GF-D8 (cell line): ENCODE measurements at places on chromosomes 3 and 15.

- no peak for DNase-seq
Observed at GRCh38 chr15:28265334-28266019, 56.5 kb downstream of the HERC2 start.

DNA sequence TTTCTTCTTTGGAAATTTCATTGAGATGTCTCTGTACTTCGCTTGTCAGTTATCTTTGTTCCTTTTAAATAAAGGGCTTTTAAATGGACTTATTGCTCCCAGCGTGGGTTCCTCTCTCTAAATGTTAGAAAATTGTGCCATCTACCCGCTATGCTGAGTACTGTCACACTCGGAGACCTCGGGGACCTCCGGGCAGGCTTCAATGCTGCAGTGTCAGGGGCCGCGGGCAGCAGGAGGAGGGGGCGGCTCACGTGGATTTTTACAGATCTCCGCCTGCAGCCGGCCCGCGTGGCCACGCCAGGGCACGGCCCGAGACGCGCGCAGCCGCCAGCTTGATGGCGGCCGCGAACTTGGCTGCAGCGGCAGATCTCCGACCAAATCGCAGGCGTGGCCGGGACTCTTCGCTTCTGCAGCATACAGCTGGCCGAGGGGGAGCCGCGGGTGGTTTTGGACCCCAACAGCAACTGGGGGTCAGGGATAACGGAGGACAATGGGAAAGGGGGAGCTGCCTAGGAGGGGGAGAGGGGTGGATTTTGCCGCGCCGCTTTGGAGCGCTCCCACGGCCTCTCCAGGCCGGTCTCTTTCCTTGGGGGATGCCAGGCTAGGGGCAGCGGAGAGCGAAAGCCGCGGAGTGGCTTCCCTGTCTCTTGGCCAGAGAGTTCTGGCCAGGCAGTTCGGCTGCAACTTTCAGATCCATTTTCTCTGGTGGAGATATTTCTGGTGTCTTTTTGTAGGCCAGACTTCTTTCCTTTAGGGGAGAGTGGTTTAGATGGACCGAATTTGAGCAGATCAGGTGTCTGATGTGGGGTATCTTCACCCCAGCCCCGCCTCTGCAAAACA lies 15.3 kb downstream of the NR2F2 start:
- DNase-seq, result no peak

GRCh38 chr15:61828860-61829513 lies 231.3 kb downstream of the VPS13C start:
- DNase-seq, result no peak

GRCh38 chr15:70492240-70493177 lies 270.8 kb downstream of the UACA start:
- peak; percentile 90 for DNase-seq

DNA sequence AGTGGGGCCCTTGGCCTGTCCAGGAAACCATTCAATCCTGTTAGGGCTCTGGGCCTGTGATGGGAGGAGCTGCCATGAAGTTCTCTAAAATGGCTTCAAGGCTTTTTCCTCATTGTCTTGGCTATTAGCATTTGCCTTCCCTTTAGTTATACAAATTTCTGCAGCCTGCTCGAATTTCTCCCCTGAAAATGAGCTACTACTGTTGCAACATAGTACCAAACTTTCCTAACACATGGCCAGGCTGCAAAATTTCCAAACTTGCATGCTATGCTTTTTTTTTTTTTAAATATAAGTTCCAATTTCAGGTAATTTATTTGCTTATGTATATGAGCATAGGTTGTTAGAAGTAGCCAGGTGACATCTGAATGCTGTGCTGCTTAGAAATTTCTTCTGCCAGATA lies 560.8 kb upstream of the TBL1XR1 start:
- DNase-seq, result no peak

DNA sequence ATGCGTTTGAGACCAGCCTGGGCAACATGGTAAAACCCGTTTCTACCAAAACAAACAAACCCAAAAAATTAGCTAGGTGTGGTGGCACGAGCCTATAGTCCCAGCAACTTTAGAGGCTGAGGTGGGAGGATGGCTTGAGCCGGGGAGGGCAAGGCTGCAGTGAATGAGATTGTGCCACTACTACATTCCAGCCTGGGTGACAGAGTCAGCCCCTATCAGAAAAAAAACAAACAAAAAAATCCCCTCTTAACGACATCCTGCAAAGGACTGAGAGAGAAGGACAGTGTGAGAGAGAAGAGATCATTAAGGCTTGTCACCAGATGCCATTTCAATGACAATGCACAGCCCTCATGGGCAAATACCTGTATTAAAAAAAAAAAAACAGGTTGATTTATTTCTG lies 266.7 kb upstream of the ATP10A start:
- no peak for DNase-seq

DNA sequence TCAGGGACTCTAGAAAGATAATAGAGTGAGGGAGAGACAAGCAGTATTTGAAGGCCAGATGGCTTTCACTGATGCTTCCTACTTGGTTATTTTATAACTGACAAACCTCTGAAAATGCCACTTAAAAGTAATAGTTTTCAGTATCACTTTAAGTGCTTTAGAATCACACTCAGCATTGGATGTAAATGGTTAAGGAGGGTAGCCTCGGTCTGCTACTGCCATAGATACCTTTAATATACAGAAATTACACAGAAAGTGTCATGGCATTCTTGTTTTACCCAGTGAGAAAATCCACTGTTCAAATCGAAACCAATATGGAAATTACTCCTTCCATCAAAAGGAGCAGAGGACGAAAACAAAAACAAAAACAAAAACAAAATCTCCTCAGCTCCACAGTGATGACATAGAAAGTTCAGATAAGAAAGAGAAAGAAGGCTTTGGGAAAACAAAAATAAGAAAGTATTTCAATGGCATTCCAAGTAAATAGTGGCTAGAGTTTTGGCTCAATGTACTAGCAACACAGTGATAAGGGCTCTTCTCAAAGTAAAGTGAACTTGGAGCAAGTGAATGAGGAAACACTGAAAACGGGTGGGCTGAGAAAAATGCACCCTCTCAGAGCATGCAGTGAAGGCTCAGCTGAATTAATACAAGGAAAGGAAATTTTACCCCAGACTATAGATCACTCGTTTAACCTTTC lies 43.2 kb upstream of the CD47 start:
- DNase-seq, result no peak

- DNase-seq, result no peak
Observed at GRCh38 chr15:71494563-71495397, 315.6 kb upstream of the NR2E3 start.

DNA sequence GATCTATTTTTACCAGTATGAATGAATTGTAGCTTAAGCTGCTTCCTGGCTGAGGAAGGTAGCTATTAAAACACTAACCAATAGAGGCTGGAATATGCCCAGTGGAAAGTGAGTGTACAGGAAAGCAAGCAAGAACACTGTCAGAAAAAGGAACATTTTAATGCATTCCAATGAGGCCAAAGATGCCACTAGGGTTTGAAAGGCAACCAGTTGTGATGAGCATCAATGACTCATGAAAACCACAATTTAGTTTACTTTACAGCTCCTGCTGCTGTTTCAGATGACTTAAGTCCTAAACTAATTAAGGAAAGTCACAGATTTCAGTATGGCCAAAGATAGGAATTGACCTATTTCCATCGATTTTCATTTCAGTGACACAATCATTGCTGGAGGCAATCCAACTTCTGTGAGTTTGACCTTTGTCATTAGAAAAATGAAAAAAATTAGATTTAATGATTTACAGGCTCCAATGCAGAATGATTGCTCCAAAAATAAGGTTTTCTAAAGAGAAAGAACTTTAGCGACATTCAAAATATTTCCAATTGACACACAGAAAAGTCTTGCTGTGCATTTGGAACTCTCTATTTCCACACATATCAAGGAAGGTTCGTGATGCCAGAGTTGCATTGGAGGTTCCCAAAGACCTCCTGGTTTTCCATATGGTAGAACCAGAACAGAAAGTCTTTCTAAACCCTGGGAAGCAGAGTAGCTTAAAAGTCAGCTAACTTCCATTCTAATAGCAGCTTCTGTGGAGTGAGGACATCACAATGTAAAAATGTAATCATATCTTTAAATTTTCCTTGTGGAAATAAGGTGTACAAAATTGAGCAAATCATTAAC lies 103.0 kb downstream of the SUCNR1 start:
- DNase-seq, result no peak

GRCh38 chr3:198088421-198088955 lies 128.5 kb downstream of the LMLN start:
- no peak for DNase-seq

DNA sequence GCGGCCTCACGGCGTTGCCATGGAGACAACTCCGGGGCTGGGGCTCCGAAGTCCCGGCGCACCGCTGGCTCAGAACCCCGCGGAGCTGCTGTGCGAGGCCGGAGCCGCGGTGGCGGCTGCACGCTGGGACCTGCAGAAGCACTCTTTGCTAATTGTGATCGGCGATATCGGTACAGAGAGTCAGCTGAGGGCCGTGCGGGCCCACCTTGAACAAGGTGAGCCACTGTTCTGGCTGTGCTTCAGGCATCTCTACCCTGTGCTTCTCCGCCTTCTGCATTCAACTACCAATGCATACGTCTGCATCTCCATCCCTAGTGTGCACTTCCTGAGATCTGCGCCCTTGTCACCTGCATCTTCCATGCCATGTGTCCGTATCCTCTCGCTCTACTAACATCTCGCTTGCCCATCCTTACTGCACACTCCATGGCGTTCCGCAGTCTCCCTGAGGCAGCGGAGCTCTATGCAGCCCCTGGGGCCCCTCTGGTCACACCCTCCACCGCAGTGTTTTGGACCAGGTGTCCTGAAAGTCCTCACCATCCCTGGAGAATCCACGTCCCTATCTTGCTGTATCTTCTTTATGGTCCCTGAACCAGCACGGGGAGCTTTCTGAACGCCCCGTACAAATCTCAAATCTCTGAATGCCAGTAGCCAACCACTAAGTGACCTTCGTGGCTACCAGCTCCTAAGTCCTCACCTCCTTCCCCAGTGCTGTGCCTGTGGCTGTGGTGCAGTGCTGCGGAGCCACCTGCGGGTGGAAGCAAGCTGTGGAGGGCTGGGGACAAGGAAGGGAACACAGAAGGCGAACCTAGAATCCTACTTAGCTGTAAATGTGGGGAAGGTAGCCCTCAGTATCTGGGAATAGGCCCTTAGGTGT lies 6.2 kb upstream of the MAP1A start:
- no peak for DNase-seq

GRCh38 chr3:129327510-129327909 lies 48.8 kb downstream of the HMCES start:
- no peak for DNase-seq

GRCh38 chr15:91952216-91952615 lies 98.7 kb downstream of the SLCO3A1 start:
- no peak for DNase-seq

GRCh38 chr3:17047894-17048293 lies 163.1 kb downstream of the PLCL2 start:
- DNase-seq, result no peak

DNA sequence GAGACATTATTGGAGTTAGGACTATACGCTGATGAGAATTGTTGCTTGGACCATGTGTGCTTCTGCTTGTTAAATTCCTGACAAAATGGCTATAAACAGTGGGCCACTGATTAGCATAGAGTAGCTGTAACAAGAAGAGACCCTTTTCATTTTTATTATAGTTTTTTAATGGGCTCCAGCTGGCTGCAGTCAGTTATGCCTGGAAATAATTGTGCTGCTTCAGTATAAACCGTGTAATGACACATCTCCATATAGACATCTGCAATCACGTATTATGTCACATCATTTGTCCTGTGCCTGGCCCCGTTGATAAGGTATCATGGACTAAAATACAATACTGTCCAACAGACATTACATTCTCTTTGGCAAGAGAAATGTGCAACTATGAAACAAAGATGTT lies 50.9 kb downstream of the ARPP21 start:
- no peak for DNase-seq

GRCh38 chr3:40617084-40617483 lies 92.3 kb downstream of the ZNF621 start:
- no peak for DNase-seq

GRCh38 chr3:11154036-11154952 lies at the start of gene HRH1:
TSS of gene HRH1 (plus strand) at chr3:11154493. CDS start at chr3:11259038, 104,545 bp downstream.
- DNase-seq, result no peak

- DNase-seq, result no peak
Observed at GRCh38 chr3:190301591-190301990, 20.7 kb downstream of the CLDN1 start.

DNA sequence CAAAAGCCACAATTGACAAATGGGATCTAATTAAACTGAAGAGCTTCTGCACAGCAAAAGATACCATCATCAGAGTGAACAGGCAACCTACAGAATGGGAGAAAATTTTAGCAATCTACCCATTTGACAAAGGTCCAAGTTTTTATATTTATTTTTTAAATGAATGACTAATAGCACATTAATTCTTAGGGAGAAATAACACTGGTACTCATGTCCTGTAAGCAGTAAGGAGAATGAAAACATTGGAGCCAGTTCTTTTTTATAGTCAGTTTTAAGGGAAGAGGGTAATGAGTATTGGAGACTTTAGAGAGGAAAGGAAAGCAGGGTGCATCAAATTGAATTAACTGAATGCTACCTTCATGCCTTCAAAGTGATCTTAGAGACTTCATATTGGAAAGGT lies 404.7 kb upstream of the TGFBR2 start:
- no peak for DNase-seq

GRCh38 chr15:72604794-72605193 lies 49.7 kb upstream of the GOLGA6B start:
- no peak for DNase-seq

DNA sequence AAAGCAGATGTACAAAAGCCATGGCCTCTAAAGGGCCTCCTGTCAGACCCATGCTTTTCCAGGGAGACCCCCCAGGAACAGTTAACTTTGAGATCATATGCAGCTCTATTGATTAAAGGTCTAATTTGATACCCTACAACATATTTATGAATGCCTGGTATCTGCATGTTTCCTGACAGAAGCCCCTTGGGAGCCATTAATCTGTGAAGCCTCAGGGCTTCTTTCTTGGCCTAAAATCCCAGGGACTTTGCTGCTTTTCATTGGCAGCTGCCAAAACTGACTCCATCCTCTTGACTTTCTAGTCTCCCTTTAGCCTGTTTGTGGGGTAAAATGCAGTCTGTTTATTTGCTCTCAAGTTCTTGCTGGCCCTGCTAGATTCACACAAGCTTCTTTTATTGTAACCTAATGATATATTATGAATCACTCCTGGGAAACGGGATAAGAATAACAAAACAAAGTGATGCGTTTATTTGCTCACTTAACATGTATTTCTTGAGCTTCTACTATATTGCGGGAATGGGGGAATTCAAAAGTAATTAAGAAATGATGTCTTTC lies 257.0 kb downstream of the LSAMP start:
- DNase-seq, result no peak
